DMS 273 treated with DMSO at 0.1 percent for 48 hours (cell line): ENCODE measurements at places on chromosomes 4 and X.
A peak's percentile ranks its signal among the peaks of the same experiment; 100 is the strongest.

DNA sequence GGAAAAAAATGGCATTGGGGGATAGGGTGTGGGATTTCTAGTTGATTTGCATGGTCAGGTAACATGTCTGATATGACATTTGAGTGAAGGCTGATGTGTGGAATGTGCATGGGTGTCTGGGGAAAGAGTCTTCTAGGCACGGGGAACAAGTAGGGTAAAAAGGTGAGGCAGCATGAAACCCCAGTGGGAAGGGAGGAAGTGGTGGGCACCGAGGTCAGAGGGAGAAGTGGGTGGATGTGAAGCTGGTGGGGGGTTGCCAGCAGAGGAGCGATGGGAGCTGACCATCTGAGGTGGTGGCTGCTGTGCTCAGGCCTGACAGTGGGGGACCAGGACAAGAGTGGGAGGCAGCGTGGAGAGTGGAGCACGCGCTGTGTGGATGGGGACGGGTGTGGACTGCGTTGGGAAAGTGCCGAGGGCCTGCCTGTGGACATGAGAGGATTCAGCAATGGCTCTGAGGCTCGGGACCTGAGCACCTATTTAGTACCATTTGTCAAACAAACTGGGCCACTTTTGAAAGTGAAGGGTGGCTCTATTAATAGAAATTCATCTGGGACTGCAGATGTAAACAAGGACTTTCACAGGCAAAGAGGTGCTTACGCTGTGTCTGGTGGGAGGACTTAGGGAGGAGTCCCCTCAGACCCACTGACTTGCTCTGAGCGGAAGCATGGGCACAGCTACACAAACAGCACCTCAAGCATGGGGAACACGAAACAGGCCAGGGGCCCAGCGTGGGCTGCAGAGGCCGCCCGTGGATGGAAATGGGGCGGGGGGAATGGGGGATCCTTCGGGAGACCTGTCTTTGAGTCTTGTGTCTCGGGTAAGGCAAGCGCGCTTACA is 16.7 kb upstream of the S100P start:
- DNase-seq, result no peak

DNA sequence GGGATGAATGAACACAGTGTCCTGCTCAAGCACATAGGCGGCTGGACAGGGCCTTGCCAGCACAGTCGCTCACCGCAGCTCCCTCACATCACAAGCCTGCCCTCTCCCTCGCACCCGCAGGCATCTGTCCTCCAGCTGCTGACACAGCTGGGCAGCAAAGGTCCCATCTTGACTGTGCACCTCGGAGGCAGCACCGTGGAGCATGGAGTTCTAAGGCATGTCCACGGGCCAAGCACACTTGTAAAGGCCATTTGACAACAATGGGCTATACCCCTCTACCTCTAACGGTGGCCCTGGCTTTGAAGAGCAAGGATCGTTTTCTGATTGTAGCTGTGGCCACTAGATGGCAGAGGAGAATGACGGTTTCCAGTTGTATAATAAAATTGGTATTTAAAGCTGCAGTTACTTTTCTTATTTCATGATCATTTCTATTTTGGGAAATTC is 53.8 kb downstream of the APLN start:
- no peak for DNase-seq

GRCh38 chr4:102823897-102824296 is 3.5 kb downstream of the UBE2D3 start:
- no peak for DNase-seq

GRCh38 chr4:183182873-183183725 is 84.0 kb downstream of the WWC2 start:
- peak; percentile 5 for DNase-seq

DNA sequence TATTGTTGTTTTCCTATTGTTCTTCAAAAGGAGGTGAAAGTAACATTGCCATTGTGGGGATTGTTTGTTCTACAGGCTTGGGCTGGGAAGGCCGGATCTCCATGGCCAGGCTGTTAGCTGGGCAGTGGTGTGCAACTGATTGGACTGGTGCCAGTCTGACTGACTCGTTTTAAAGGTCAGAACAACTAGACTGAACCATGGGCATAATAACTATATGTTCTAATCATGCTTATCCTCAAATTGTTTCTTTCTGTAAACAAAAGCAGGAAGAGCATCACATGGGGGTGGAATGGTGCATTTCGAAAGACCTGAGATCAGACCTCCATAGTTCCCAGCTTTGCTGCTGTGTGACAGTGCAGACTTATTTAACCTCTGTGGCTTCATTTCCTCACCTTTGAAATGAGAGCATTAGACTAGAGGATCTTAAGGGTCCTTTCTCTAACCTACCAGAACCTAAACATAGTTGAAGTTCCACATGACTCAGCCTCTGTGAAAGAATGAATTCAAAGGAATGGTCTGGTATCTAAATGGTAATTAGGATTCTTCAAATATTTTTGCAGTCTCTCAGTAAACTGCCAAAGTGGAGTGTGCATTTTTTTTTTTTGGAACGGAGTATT is 66.7 kb upstream of the PGRMC2 start:
- DNase-seq, result no peak

DNA sequence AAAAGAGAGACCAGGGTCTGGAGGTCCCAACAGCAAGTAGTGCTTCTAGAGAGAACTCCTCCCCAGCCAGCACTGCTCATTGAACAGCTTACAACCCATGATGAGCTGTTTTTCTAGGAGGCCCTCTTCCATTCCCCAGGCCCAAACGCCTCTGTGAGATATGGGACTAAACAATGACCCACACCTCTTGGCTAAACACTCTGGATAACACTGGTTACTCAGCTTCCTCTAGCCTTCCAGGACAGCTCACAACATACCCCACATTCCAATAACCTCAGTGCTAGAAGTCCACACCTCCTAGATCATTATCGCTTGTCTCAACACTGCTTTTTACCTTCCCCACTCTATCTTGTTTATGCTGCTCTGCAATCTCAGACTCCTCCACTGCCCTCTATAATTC is 35.4 kb upstream of the PGRMC2 start:
- DNase-seq, result no peak

GRCh38 chrX:118726396-118726795 is 1.0 kb upstream of the IL13RA1 start:
- DNase-seq, result no peak

GRCh38 chr4:59240011-59240410 is 1960.1 kb upstream of the ADGRL3 start:
- DNase-seq, result no peak

DNA sequence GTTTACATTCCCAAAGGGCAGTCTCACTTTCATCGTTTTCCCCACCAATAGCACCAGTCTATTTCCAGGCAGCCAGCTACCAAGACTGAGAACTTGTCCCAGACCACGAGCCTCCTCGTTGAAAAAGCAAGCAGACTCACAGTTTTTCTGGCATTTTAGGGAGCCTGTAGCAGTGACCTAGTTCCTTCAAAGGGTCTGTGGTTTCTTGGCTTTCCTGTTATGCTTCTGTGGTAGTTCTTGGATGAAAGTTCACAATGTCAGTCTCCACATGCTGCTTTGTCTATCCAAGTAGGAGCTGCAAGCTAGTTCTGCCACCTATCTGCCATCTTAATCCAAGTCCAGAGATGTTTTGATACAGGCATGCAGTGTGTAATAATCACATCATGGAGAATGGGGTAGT is 151.6 kb upstream of the ZC4H2 start:
- DNase-seq, result no peak

GRCh38 chrX:72142094-72142793 is 10.5 kb upstream of the RTL5 start:
- DNase-seq, result peak; percentile 92

DNA sequence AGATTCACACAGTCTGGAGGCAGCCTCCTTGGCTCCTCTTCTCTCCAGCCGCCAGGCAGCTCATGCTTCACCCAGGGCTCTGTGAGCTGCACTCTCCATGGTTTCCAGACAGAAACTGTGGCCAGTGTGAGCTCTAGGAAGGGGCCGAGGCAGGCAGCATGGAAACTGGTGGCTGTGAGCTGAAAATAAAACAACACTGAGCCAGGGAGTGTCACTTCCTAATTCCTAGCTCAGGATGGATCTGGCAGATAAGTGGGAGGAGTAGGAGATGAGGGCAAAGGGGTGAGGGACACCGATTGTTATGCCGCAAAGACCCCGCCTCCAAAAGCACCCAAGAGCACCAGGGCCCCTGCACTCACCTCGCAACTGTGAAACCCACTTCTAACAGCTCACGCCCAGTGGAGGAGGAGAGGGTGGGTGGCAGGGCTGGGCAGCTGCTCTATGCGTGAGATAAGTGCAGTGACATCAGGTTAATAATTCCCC is 69.8 kb downstream of the FHDC1 start:
- no peak for DNase-seq

- no peak for DNase-seq
Observed at GRCh38 chrX:40057405-40057804, 40.4 kb downstream of the BCOR start.

- DNase-seq, result no peak
Observed at GRCh38 chrX:70552130-70552704, 107.6 kb downstream of the DLG3 start.
